Lower lobe of right lung (tissue), 2 donors: ENCODE measurements at places on chromosomes 7 and 10. TPM values are rescaled to one million over a fixed set of nuclear protein-coding genes. Genes with fewer than 3 reads are reported as not detected.

ATG9B gene
- 0.38 TPM for total RNA-seq

TPST1 gene
- total RNA-seq: 16.7 TPM

CHRM2 gene
- 2.8 TPM for total RNA-seq

LRRN3 gene
- total RNA-seq: 6.1 TPM

RBP3 gene
- not detected for total RNA-seq

FZD1 gene
- 20.1 TPM for total RNA-seq

EBLN1 gene
- not detected for total RNA-seq

- H3K27me3 ChIP-seq: no peaks in the 10 kb centered on the region
- H3K27ac ChIP-seq: no peak overlapping the region
- no peaks in the 10 kb centered on the region for H3K4me1 ChIP-seq
- no peak for DNase-seq
- H3K36me3 ChIP-seq: no peaks in the 10 kb centered on the region
Measured at GRCh38 chr7:148242294-148242821, 348.2 kb upstream of the C7orf33 start.

DNA sequence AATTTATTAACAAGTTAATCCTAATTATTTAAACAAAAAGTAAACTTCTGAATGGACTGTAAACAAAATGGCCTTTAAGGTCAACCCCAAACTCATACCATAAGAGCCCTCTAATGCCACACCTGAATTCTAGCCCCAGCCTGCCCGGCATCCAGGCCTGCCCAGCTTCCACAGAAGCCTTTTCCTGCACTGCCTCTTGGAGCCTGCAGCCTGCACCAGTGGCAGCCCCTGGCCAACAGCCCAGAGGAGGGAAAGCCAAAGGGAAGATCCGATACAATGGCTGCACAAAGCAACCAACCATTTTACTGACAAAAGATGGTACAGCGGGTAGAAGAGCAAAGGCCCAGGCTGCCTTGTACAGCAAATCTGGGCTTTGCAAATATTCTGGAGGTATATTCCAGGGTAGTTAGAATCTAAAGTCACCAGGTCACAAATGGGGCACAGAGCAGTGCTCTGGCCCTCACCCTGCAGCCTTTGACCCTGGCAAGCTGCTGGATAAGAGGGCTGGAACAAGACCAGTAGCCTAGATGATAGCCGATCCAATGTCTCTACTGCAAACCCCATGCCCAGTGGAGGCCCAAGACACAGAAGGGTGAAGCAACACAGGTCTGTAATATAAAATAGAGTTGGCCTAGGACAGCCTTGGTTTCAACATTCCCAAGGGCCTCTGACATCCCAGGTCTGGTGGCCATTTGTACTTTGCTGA is 12.5 kb upstream of the CH25H start:
- H3K27ac ChIP-seq: no peak overlapping the region
- no peak overlapping the region for H3K4me3 ChIP-seq
- peaks cover 22% of the 10 kb centered on the region for H3K36me3 ChIP-seq
- peaks cover 12% of the 10 kb centered on the region for H3K4me1 ChIP-seq

DNA sequence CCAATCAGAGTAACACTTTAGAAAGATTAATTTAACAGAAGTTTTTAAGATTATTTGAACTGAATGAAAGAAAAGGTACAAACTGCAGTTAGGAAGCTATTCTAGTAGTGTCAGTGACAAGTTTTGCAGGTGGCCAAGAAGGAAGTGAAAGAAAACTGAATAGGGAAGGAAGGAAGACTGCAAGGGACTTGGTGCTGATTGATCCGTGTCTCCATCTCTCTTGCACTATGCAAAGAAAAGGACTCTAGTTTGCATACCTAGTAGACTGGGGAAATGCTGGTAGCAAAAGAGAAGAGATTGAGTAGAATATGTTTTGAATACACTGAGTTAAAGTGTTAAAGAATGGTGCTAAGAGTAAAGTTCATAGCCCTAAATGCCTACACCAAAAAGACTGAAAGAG is 33.0 kb downstream of the OR6V1 start:
- H3K27me3 ChIP-seq: no peaks in the 10 kb centered on the region
- H3K4me1 ChIP-seq: no peaks in the 10 kb centered on the region
- DNase-seq: no peak

GRCh38 chr10:70432101-70432500 is 9.4 kb downstream of the NODAL start:
- H3K4me3 ChIP-seq: no peak overlapping the region
- peaks cover 44% of the 10 kb centered on the region for H3K4me1 ChIP-seq
- H3K27me3 ChIP-seq: no peaks in the 10 kb centered on the region
- DNase-seq: no peak
- peaks cover 18% of the 10 kb centered on the region for H3K36me3 ChIP-seq
- H3K27ac ChIP-seq: peak overlapping the region; percentile 62

DNA sequence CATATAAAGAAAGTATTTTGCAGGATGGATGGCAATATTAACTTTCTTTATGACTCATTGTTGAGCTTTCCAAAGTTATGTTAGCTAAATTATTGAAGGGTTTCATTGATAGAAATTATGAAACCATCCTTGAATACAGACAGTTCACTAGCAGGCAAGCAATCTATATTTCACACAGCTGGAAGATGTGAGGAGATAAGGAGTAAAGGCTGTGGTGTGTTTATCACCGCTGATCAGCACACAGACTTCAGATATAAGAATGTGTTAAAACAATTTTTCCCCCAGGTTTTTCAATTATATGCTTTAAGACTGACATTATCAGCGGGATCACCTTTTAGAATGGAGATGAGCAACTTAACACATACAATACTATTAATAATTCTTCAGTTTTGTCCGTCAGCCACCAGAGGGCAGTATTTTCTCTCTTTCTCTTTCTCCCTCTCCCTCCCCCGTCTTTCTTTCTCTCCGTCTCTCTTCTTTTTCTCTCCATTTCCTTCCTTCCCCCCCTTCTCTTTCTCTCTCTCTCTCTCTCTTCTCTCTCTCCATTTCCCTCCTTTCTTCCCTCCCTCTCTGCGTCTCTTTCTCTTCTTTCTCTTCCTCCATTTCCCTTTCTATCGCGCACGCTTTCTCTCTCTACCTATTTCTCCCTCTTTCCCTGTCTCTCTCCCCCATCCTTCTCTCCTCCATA is 62.9 kb upstream of the FAM171A1 start:
- DNase-seq: no peak
- no peak overlapping the region for H3K27ac ChIP-seq
- no peaks in the 10 kb centered on the region for H3K36me3 ChIP-seq
- H3K4me1 ChIP-seq: no peaks in the 10 kb centered on the region
- peak overlapping the region; percentile 34 for H3K4me3 ChIP-seq
- H3K27me3 ChIP-seq: no peaks in the 10 kb centered on the region

DNA sequence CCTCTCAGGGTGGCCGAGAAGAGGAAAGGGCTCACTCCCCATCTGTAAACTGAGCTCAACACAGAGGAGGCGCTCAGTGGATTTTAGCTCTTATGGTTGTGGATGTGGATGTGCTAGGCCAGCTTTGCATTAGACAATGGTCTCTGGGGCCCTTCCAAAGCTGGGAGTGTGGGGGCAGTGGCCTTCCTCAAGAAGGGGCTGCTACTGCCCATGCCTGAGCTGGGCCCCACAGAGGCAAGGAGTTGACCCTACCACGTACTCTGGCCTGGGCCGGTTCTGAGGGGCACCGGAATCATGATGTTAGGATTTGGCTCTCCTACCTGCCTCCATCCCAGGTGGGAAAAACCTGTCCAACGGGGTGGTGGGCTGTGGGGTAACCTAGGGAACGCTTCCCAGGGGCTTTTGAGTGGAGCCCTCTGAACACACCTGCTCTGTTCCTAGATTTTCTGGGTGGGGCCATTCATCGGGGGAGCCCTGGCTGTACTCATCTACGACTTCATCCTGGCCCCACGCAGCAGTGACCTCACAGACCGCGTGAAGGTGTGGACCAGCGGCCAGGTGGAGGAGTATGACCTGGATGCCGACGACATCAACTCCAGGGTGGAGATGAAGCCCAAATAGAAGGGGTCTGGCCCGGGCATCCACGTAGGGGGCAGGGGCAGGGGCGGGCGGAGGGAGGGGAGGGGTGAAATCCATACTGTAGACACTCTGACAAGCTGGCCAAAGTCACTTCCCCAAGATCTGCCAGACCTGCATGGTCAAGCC is 11.5 kb downstream of the AQP1 start:
- H3K4me1 ChIP-seq: peaks cover 50% of the 10 kb centered on the region
- H3K27me3 ChIP-seq: no peaks in the 10 kb centered on the region
- H3K36me3 ChIP-seq: peaks cover 72% of the 10 kb centered on the region
- peak overlapping the region; percentile 6 for H3K27ac ChIP-seq
- DNase-seq: peak; percentile 43

DNA sequence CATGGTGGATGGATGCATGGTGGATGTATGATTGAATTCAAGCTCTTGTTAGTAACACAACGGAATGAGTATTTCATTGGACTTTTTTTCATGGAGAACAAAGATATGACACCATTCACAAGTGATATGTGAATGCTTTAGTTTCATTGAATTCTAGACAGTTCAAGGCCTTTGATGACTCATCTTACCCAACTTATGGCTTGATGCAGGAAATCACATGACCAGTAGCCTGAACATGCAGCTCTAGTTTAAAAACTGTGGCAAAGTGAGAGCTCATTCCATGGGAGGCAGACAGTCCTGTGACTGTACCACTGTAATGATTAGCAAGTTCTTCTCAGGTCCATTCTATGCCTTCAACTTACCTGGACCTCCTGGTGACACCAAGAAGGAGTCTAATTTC is 1239.3 kb downstream of the TYW1 start:
- H3K4me1 ChIP-seq: no peaks in the 10 kb centered on the region
- no peaks in the 10 kb centered on the region for H3K36me3 ChIP-seq
- no peak overlapping the region for H3K27ac ChIP-seq

GRCh38 chr7:2087744-2088143 is 145.0 kb downstream of the MAD1L1 start:
- H3K27ac ChIP-seq: no peak overlapping the region
- no peak for DNase-seq
- H3K36me3 ChIP-seq: no peaks in the 10 kb centered on the region
